Breast epithelium (tissue), 4 donors: ENCODE measurements at places on chromosomes 16 and 17. TPM values are rescaled to one million over a fixed set of nuclear protein-coding genes. Genes with fewer than 3 reads are reported as not detected.

DNA sequence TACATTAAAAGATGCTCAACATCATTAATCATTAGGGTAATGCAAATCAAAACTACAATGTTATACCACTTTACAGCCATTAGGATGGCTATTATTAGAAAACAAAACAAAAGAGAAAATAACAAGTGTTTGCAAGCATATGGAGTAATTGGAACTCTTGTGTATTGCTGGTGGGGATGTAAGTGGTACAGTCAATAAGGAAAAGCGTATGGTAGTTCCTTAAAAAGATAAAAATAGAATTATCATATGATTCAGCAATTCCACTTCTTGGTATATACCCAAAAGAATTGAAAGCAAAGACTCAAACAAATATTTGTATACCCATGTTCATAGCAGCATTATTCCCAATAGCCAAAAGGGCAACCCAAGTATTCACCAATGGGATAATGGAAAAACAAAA, 1.4 kb upstream of the CAPNS2 start:
- H3K27ac ChIP-seq, result no peak overlapping the region
- peaks cover under 1% of the 10 kb centered on the region for H3K4me1 ChIP-seq
- no peak overlapping the region for H3K4me3 ChIP-seq
- H3K36me3 ChIP-seq, result no peaks in the 10 kb centered on the region
- H3K27me3 ChIP-seq, result no peaks in the 10 kb centered on the region
- DNase-seq, result no peak

GRCh38 chr17:29572691-29573557, 4.4 kb downstream of the TP53I13 start:
- H3K4me1 ChIP-seq, result peaks cover 5% of the 10 kb centered on the region
- H3K36me3 ChIP-seq, result peaks cover 17% of the 10 kb centered on the region
- peak overlapping the region; percentile 39 for H3K27ac ChIP-seq
- DNase-seq, result no peak

SLFN5 gene
- 29.8 TPM for total RNA-seq

CORO6 gene
- 6.6 TPM for total RNA-seq

DNA sequence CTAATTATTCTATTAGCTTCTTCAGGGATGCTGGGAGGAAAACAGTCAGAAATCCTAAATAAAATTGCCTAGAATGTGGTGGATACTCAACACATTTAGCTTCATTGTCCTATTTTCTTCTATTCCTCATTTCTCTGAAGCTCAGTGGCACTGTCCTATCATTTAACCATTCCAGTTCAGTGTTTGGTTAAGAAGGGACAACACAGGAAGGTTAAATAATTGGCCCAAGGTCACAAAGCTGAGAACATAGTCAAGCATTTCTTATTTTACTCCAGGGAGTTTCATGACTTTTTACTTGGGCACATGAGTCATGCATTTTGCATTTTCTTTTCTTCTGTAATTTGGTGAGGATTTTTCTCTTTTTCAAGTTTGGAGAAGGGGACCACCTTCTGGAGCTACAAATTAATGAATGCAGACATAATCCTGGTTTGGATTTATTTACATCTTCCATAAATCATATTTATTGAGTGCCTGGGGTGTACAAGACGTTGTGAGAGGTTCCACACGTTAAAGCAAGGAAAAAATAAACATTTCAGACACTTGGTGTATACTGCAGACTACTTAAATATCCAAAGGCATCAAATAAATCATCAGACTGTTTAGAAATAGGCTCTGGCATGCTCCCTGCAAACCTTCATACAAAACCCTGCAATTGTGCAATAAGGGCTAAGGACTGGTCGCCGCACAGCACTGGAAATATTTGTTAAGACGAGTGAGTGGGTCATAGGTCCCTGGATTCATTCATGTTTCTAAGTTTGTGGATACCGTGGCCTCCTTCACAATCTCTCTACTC, 263.9 kb downstream of the MAF start:
- no peaks in the 10 kb centered on the region for H3K27me3 ChIP-seq
- H3K27ac ChIP-seq, result no peak overlapping the region
- no peak overlapping the region for H3K4me3 ChIP-seq
- no peaks in the 10 kb centered on the region for H3K36me3 ChIP-seq
- DNase-seq, result no peak

- no peak for DNase-seq
- H3K4me3 ChIP-seq, result peak overlapping the region; percentile 97
- H3K27me3 ChIP-seq, result no peaks in the 10 kb centered on the region
- no peaks in the 10 kb centered on the region for H3K36me3 ChIP-seq
- H3K27ac ChIP-seq, result peak overlapping the region; percentile 100
- no peaks in the 10 kb centered on the region for H3K4me1 ChIP-seq
These were observed 634 bp downstream of the KANSL1 start for GRCh38 chr17:46192439-46193150.

HID1 gene
- total RNA-seq, result 6.1 TPM

- no peaks in the 10 kb centered on the region for H3K4me1 ChIP-seq
- H3K4me3 ChIP-seq, result no peak overlapping the region
- H3K27ac ChIP-seq, result no peak overlapping the region
- DNase-seq, result no peak
These were observed 11.1 kb upstream of the SLC5A11 start for GRCh38 chr16:24834459-24835335.

DNA sequence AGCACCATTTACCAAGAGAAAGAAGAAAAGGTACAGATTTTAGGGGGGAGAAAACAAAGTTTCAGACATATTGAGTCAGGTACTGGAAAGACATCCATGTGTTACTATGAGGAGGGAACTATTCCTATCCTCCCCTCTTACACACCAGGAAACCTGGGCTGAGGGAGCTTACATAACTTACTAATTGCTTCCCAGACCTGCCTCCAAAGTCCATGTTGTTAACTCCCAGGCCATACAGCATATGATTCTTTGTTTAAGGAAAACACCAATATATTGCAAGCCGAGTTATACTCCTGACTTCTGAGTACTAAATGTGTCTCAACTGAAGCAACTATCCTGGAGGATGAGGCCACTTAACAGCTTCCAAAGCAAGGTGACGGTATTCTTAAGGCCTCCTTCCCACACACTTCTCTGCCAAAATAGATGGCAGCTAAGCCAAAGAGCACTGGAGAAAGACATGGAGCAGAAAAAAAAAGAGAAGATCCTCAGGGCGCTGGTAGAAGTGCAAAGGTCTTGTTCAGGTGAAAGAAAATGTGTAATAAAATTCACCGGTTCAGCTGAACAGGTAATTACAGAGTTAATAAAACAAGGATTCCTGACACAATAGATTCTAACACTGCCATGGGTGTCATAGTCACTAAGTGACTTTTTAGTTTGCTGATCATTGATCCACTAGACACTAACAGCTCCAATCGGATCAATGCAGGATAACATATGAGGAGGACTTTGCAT, 151.1 kb downstream of the SKAP1 start:
- H3K4me3 ChIP-seq, result no peak overlapping the region
- H3K4me1 ChIP-seq, result no peaks in the 10 kb centered on the region
- no peaks in the 10 kb centered on the region for H3K36me3 ChIP-seq
- no peak for DNase-seq
- no peak overlapping the region for H3K27ac ChIP-seq
- no peaks in the 10 kb centered on the region for H3K27me3 ChIP-seq

TOX3 gene
- 9.2 TPM for total RNA-seq

- H3K27me3 ChIP-seq, result no peaks in the 10 kb centered on the region
- H3K4me3 ChIP-seq, result no peak overlapping the region
- H3K4me1 ChIP-seq, result no peaks in the 10 kb centered on the region
These were observed 123.0 kb upstream of the DYNLRB2 start for GRCh38 chr16:80417706-80418271.

- no peak overlapping the region for H3K27ac ChIP-seq
- no peaks in the 10 kb centered on the region for H3K27me3 ChIP-seq
- H3K36me3 ChIP-seq, result no peaks in the 10 kb centered on the region
- no peak for DNase-seq
These were observed 115.8 kb downstream of the GSG1L start for GRCh38 chr16:27947696-27948095.

GRCh38 chr16:57676553-57677085, 8.5 kb downstream of the ADGRG3 start:
- H3K27ac ChIP-seq, result no peak overlapping the region
- no peak overlapping the region for H3K4me3 ChIP-seq
- peaks cover 6% of the 10 kb centered on the region for H3K4me1 ChIP-seq
- no peaks in the 10 kb centered on the region for H3K36me3 ChIP-seq
- H3K27me3 ChIP-seq, result no peaks in the 10 kb centered on the region
- no peak for DNase-seq

FBXL16 gene
- not detected for total RNA-seq

MT4 gene
- not detected for total RNA-seq

GRCh38 chr16:50261707-50262235, 4.6 kb upstream of the ADCY7 start:
- no peaks in the 10 kb centered on the region for H3K36me3 ChIP-seq
- H3K4me1 ChIP-seq, result no peaks in the 10 kb centered on the region
- no peak overlapping the region for H3K27ac ChIP-seq
- H3K27me3 ChIP-seq, result no peaks in the 10 kb centered on the region

DNA sequence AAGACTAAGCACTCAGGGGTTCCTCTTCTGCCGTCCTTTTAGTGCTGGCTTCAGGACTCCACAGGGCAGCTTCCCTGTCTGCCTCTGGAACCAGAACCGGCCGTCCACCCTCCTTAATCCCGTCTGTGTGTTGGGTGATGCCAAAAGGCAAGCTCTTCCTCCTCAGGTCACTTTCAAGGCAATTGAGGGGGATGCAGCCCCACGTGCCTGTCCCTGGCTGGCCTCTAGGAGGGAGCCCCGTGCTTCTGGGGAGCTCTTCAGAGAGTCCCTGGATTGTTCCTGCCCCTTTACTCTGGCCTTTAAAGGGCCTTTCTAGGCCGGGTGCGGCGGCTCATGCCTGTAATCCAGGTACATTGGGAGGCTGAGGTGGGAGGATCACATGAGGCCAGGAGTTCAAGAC, 77.1 kb downstream of the CRISPLD2 start:
- H3K27ac ChIP-seq, result no peak overlapping the region
- no peak for DNase-seq
- H3K27me3 ChIP-seq, result no peaks in the 10 kb centered on the region
- H3K4me3 ChIP-seq, result no peak overlapping the region
- no peaks in the 10 kb centered on the region for H3K36me3 ChIP-seq

SLC9A5 gene
- 0.96 TPM for total RNA-seq

CCL7 gene
- total RNA-seq, result not detected

GRCh38 chr16:66720766-66721165, 24.2 kb upstream of the CMTM4 start:
- no peaks in the 10 kb centered on the region for H3K27me3 ChIP-seq
- no peak overlapping the region for H3K4me3 ChIP-seq
- no peak overlapping the region for H3K27ac ChIP-seq
- H3K4me1 ChIP-seq, result no peaks in the 10 kb centered on the region
- DNase-seq, result no peak
